ENCODE measurements at places on chromosomes 5 and 9.

DNA sequence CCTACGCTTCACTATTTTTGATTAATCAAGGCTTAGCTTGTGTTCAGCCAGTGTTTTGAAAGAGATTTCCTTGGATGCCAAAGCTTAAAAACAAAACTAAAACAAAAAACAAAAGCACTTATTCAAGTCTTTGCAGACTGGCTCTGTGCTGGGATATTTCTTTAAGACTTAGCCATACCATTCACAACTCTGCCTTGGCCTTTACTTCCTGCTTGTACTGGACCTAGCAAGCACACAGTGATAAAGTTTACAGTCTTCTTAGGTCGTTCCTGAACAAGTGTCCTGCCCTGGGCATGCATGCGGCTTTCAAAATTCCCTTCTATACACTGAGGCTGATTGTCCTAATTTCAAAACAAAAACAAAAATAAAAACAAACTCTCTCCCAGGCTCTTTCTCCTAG, 20.7 kb downstream of the FBXL17 start:
- DNase-seq: no peak

DNA sequence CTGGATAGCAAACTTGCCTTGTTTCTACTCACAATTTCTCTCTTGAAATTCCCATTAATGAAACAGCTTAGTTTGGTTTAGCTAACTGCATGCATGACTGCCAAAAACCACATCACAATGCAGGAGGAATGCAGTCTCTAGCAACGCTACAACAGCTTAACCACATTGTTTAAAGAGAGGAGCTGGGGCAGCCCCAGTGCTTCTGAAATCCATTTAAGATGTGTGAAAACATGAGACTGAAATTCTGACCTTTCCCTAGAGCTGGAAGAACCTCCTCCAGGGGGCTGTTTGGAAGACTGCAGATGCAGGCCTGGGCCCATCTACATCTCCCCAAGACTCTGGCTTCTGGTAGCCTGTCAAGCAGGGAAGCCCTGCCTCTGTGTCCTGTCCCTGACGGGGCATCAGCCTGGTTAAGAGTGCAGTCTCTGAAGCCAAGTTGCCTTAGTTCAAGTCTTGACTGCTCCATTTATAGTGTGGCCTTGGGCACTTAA, 157.1 kb downstream of the ZNF462 start:
- DNase-seq: no peak

- DNase-seq: no peak
Observed at GRCh38 chr9:78544230-78544629, 247.3 kb downstream of the PSAT1 start.

- DNase-seq: no peak
Observed at GRCh38 chr5:153926201-153926600, 112.5 kb downstream of the FAM114A2 start.

GRCh38 chr5:174545926-174546325, 178.5 kb upstream of the MSX2 start:
- DNase-seq: no peak

DNA sequence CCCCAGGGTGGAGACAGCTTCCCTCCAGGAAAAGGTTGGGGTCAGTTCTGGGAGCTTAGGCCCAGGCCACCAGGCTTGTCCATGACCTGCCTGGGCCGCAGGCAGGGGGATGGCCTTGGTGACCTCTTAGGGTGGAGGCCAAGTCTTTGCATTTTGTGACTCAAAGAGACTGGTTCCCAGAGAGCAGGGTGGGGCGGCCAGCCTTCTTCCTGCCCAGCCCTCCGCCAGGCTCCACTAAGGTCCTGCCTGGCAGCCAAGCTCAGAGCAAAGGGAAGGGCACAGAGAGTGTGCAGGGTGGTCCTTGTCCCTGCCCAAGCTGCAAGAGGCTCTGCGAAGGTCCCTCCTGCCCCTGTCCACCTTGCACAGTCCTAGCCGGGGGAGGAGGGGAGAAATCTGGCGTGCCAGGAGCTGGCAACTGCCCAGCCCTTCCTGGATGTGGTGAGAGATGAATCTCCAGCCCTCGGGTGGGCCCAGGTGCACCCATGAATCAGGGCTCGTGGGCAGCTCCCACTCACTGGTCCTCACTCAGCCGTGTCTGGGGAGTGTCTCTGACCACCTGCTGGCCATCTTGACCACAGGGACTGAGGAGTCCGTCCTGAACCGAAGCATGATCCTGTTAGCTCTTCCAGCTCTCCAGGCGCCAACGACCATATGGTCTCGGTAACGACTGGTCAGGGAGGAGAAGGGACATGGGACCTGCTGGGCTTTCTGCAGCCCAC, 2.3 kb upstream of the PTGDS start:
- no peak for DNase-seq

DNA sequence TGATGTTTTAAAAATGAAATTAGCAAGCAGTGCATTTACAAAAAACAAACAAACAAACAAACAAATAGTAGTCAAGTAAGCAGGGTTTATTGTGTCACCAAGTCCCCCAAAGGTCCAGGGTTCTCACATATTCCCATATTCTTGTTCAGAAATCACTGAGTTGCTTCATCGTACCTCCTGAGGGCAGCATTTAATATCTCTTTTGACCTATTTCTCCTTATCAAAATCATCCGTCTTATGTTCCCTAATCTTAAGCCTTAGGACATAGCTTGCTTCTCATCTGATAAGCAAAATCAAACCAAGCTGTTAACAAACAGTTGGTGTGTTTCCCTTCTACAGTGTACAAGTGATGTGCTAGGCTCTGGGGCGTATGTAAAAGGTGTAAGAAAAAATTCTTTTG, 109.5 kb upstream of the MAN2A1 start:
- DNase-seq: no peak

- no peak for DNase-seq
Observed at GRCh38 chr5:150623878-150624216, 16.6 kb upstream of the SYNPO start.

DNA sequence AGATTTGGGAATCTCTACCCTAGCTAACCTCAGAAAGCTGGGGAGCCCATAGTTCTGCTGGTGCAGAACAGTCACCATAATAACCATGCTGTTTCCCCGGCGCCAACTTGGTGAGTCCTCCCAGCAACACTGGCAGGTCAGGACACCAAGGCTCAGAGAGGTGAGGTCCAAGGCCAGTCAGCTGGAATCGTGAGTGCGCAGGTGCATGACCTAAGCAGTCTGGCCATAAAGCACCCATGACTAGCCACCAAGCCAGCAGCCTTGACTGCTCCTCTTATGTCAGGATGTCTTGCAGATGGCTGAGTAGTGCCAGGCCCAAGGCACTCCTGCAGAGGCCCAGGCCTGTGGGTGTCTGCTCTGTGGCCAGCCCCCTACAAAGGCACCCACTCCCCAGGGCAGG, 2.6 kb downstream of the RNF44 start:
- DNase-seq: no peak

- DNase-seq: peak; percentile 5
Observed at GRCh38 chr5:156815988-156816599, 34.0 kb upstream of the PPP1R2B start.

- DNase-seq: no peak
Observed at GRCh38 chr5:160097991-160098390, 21.3 kb downstream of the PWWP2A start.

GRCh38 chr9:84145780-84146179, 165.2 kb downstream of the RMI1 start:
- DNase-seq: no peak

GRCh38 chr9:68482548-68482947, 58.1 kb downstream of the TMEM252 start:
- DNase-seq: no peak

DNA sequence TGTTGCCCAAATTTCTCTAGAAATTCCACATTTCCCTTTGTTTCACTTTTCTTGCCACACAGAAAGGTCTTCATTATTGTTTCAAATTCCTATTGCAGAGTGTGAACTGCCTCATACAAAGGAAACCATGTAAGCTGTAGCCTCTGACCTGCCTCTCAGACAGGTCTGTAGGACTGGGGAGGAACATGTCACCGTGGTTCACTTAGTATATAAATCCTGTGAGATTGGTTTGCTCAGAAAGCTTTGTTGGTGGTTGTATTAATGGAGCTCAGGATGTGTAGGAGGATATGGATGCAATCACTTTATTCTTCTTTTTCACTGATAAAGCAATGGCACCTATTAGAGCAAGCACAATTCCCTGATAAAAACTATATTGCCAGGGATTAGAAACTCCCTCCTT, 4.2 kb downstream of the SGCD start:
- DNase-seq: no peak

- no peak for DNase-seq
Observed at GRCh38 chr5:103280967-103281366, 22.4 kb downstream of the MACIR start.

DNA sequence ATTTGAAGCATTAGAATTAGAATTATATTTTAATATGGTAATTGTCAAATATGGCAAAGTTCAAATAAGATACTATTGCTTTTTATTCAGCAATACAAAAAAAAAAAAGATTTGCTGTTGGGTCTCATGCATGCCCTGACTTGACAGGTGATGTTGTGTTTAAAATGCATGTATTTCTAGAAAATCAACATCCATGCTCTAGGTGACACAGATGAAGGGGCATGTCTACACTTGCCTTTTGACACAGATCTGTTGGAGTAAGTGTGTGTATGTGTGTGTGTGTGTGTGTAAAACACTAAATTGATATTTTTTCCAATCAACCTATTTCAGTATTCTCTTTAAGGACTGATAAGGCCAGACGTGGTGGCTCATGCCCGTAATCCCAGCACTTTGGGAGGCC, 38.1 kb upstream of the SMARCA2 start:
- DNase-seq: no peak

- no peak for DNase-seq
Observed at GRCh38 chr5:150261231-150261630, 28.3 kb downstream of the CAMK2A start.

- DNase-seq: no peak
Observed at GRCh38 chr5:158832096-158832685, 267.5 kb downstream of the EBF1 start.

DNA sequence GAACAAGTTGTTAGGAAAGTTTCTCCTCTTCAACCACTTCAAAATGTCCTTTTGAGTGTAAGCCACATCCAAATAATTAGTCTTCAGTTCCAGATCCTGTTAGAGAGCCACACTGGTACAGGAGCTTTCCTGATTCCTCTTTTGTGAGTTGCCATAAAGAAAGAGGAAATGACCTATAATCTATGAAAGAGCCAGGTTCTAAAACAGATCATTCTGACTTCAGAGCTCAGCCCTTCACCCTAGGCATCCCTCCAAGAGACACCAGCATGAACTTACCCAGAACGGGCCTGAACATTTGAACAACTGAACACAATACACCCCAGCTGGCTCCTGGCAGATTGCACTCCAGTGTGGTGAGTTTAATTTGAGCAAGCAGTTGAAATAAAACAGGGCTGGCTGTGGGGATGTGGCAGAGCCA, 25.7 kb downstream of the SLC1A1 start:
- no peak for DNase-seq

DNA sequence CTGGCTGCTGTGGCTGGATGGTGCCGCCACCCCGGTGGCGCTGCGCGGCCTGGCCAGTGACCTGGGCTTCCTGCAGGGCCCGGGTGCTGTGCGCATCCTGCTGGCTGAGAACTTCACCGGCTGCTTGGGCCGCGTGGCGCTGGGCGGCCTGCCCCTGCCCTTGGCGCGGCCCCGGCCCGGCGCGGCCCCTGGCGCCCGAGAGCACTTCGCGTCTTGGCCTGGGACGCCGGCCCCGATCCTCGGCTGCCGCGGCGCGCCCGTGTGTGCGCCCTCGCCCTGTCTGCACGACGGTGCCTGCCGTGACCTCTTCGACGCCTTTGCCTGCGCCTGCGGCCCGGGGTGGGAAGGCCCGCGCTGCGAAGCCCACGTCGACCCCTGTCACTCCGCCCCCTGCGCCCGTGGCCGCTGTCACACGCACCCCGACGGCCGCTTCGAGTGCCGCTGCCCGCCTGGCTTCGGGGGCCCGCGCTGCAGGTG, 17.5 kb downstream of the CRB2 start:
- no peak for DNase-seq

GRCh38 chr5:77724934-77725333, 51.2 kb downstream of the TBCA start:
- DNase-seq: no peak

DNA sequence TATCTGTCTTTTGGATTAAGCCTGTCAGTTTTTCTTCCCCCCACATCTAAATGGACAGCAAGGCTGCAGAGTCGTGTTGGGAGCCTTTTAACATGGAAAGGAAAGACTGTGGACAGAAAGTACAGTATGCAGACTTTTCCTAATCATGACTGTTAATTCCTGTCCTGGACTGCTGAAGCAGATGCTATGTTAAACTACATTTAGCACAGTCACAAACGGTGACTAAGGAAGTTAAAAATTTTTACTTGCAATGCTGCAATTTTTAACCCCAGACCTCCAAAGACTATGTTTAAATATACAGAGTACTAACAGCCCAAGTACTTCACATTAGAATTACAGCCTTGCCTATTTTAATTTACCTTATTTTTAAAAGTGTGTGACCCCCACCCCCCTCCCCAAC, 51.8 kb downstream of the ELAVL2 start:
- DNase-seq: no peak

- DNase-seq: no peak
Observed at GRCh38 chr5:28903643-28904042, 1865.3 kb upstream of the CDH9 start.

DNA sequence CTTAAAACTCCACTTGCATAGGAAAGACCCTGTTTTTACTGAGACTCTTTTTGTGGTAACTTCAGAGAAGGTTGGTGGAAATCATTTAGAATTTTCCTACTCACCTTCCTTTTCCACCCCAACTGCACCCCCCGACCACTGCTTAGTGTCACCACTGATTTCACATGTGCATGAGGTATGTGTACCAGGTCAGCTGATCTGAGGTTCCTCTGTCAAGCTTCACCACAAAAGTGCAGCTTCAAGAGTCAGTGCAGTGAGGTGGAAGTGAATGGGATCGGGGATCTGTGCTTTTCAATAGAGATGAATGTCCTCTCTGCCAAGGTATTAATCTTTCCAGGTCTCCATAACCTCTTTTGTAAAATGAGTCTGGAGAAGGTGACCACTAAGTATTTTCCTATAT, 260.5 kb upstream of the WWC1 start:
- no peak for DNase-seq

- DNase-seq: no peak
Observed at GRCh38 chr5:165723931-165724330, 2218.5 kb downstream of the MAT2B start.

- no peak for DNase-seq
Observed at GRCh38 chr5:178994580-178995340, at the start of gene GRM6. GRM6 (minus strand) TSS chr5:178995320; CDS start chr5:178994944, 376 bp downstream.

DNA sequence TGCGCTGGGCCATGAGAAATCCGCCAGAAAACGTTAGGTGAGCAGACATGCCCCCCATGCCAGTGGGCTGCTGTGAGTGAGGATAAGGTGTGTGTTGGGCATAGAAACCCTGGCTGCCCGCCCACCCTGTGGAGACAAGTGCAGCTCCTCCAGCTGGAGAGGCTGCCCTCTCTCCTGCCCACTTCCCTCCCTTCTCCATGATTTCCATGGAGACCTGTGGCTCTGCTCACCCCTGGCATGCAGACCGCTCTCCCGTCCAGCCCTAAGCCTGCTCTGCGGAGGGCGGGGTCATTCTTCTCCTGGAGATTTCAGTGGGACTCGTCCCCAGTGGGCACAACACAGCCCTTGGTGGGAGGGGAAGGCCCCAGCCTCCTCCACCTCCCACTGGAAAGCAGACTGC, 133.0 kb upstream of the FAM120A start:
- DNase-seq: no peak

GRCh38 chr9:97374811-97375210, 37.1 kb upstream of the TDRD7 start:
- no peak for DNase-seq

GRCh38 chr5:133035224-133035623, 8.9 kb upstream of the ZCCHC10 start:
- no peak for DNase-seq
